HCT116 (cell line): ENCODE measurements at places on chromosomes 1 and 21. TPM values are rescaled to one million over a fixed set of nuclear protein-coding genes. Genes with fewer than 3 reads are reported as not detected.
A peak's percentile ranks its signal among the peaks of the same experiment; 100 is the strongest.

The CCDC18 gene
- total RNA-seq = 18.1 TPM

GRCh38 chr1:111592389-111593361 is 26.9 kb upstream of the RAP1A start:
- peak; percentile 49 for DNase-seq
- H3K4me3 ChIP-seq = peak overlapping the region; percentile 17
- H3K36me3 ChIP-seq = no peaks in the 10 kb centered on the region
- H3K27me3 ChIP-seq = no peaks in the 10 kb centered on the region
- H3K4me1 ChIP-seq = peaks cover 24% of the 10 kb centered on the region

The HSD3B1 gene
- not detected for total RNA-seq

The PLA2G5 gene
- total RNA-seq = not detected

- no peak overlapping the region for H3K4me3 ChIP-seq
- no peaks in the 10 kb centered on the region for H3K27me3 ChIP-seq
- DNase-seq = no peak
- peaks cover 11% of the 10 kb centered on the region; the same call in 1 of the 2 replicates for H3K4me1 ChIP-seq
Measured at GRCh38 chr1:114342376-114342775, 168.6 kb downstream of the TRIM33 start.

DNA sequence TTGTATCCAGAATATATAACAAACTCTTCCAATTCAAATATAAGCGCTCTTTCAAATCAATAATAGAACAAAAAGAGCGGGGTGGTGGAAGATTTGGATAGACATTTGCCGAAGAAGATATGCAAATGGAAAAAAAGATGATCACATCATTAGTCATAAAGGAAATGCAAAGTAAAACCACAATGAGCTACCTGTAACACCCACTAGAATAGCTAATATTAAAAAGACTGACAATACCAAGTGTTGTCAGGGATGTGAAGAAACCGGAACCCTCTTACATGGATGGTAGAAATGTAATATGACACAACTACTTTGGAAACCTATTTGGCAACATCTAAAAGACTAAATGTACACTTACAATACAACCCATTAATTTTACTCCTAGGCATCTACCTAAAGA is 5.7 kb upstream of the TRAF5 start:
- H3K4me3 ChIP-seq = no peak overlapping the region
- H3K36me3 ChIP-seq = no peaks in the 10 kb centered on the region
- no peak overlapping the region for H3K27ac ChIP-seq
- H3K4me1 ChIP-seq = no peaks in the 10 kb centered on the region; the same call in 1 of the 2 replicates
- H3K27me3 ChIP-seq = no peaks in the 10 kb centered on the region

The DNM3 gene
- total RNA-seq = 3.1 TPM

The HDAC1 gene
- total RNA-seq = 232 TPM
